ENCODE measurements at places on chromosomes 3 and 15.

- peaks cover 52% of the 10 kb centered on the region for H3K27me3 ChIP-seq
- H3K4me3 ChIP-seq = peak overlapping the region; percentile 63
- no peak overlapping the region for H3K27ac ChIP-seq
- no peaks in the 10 kb centered on the region for H3K36me3 ChIP-seq
- DNase-seq = peak; percentile 91
- H3K4me1 ChIP-seq = peaks cover 5% of the 10 kb centered on the region
Observed at GRCh38 chr3:169668957-169669741, 5.6 kb upstream of the MECOM start.

- no peaks in the 10 kb centered on the region for H3K4me1 ChIP-seq
- no peak overlapping the region for H3K4me3 ChIP-seq
- H3K36me3 ChIP-seq = no peaks in the 10 kb centered on the region
- no peak for DNase-seq
Observed at GRCh38 chr3:171585039-171585438, 124.8 kb upstream of the TNIK start.

DNA sequence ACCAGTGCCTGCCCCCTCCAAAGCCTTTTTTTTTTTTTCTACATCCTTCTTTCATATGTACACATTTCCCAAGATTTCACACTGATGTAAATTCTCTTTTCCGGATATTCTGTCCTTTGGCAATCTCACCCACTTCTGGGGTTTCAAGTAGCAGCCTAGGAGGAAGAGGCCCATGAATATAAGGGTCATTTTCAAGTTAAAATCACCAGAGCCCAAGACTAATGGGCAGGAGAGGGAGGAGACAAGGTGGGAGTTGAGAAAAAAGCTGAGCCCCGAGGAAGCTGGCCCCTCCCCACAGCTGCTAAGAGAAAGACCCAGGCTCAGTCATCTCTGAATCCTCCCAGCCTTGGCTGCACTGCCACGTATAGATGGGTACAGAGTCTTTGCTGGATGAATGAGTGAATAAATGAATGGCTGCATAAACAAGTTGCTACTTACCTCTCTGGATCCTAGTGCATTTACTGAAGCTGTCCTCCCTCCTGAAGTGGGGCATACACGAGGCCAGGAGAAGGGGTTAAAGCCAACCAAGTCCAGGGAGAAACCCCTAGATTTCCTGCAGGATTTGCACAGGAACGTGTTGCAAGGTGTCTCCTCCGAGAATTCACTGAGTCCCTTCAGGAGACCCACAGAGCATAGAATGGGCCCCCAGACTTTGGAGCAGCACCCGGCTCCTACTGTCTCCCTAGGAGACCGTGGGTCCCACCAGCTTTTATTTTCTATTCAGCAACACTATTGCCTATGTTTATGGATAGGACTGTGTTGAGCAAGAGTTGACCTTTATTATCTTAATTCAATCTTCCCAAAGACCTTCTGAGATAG lies 100.8 kb upstream of the LIPC start:
- no peaks in the 10 kb centered on the region for H3K36me3 ChIP-seq
- no peaks in the 10 kb centered on the region for H3K27me3 ChIP-seq
- peak overlapping the region; percentile 88 for H3K27ac ChIP-seq

DNA sequence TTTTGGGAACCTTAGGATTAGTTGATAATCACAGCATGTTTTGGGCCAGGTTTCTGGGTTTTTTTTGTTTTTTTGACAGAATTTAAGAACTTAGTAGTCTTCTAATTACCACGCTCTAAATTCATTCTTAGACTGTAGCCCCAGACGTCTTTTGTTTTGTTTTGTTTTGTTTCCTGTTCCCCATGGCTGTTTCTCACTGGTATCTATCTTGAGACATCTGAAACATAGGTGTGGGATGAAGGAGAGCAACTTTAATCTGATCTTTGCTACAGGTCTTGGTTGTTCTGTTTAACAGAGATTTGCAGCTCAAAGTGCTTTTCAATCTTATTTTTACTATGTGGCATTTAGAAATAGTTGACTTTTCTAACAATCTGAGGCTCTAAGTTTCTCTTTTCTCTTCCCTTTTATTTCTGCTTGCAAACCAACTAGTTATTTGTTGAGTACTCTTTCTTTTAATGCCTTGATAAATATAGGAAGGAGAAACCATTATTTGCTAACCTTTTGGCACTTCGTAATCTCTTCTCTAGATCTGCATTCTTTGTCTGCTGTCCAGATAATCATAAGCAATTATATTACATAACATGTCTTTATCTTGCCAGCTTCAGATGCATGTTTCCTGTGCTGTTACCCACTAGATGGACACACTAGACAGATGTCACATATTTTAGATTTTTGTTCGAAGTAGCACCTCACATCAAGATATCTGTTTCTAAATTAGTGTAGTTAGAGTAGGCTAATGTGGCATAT lies 40.9 kb downstream of the FBXL2 start:
- no peaks in the 10 kb centered on the region for H3K27me3 ChIP-seq
- peak overlapping the region; percentile 21 for H3K4me3 ChIP-seq
- H3K4me1 ChIP-seq = peaks cover 20% of the 10 kb centered on the region
- peak; percentile 23 for DNase-seq

DNA sequence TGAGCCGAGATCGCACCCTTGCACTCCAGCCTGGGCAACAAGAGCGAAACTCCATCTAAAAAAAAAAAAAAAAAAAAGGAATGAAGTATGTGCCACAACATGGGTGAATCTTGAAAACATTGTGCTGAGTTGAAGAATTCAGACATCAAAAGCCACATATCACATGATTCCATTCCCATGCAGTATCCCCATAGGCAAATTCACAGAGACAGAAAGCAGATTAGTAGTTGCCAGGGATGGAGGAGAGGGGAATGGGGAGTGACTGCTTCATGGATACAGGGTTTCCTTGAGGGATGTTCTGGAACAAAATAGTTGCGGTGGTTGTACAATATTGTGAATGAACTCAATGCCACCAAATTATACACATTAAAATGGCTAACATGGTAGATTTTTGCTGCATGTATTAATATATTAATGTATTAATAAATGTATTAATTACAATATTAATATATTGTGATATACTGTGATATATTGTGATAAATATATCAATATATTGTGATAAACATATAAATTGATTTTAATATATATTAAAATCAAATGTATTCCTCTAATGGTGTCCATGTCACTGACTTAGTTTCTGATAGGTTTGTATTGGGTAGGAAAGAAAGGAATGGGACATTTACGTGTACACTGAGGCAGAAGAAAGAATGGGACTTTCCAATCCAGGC lies 34.9 kb downstream of the SMAD3 start:
- peak overlapping the region; percentile 54 for H3K4me3 ChIP-seq
- H3K27ac ChIP-seq = peak overlapping the region; percentile 97
- no peaks in the 10 kb centered on the region for H3K36me3 ChIP-seq
- DNase-seq = no peak
- peaks cover 61% of the 10 kb centered on the region for H3K4me1 ChIP-seq

DNA sequence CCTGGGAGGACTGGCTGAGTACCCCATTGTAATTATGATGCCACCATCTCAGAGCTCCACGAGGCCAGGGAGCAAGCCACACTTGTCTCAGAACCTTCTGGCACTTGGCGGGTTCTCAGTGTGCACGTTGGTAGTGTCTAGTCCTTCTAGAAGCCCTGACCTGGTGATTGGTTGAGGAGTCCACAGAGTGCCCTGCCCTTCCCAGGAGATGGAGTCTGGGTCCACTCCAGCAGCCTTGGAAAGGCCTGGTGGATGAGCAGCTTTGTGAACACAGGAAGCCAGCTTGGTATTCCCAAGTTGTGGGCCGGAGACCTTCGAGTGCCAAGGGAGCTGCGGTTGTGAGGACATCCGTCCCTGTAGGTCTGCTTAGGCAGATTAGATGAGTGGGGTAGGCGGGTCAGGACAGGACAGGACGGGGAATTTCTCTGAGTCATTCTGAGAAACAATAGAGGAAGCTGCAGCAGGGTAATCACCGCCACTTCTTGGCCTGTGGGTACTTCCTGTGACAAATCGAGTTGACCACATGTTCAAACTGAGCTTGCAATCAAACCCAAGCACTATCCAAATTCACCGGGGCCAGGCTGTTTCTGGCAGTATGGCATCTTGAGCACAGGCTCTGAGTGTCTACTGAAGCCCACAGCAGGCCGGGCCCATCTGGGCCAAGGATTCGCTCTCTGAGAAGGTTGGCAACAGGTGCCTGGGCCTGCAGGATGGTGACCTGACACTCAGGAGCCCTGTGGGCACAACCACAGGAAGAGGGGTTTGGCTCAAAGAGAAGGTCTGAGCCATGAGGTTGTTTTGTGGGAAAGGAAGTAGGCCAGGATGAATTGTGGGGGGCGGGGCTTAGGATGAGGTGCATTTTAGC lies 71.5 kb upstream of the PLXNA1 start:
- H3K27me3 ChIP-seq = no peaks in the 10 kb centered on the region
- H3K27ac ChIP-seq = peak overlapping the region; percentile 98
- no peaks in the 10 kb centered on the region for H3K36me3 ChIP-seq
- H3K4me1 ChIP-seq = peaks cover 62% of the 10 kb centered on the region

DNA sequence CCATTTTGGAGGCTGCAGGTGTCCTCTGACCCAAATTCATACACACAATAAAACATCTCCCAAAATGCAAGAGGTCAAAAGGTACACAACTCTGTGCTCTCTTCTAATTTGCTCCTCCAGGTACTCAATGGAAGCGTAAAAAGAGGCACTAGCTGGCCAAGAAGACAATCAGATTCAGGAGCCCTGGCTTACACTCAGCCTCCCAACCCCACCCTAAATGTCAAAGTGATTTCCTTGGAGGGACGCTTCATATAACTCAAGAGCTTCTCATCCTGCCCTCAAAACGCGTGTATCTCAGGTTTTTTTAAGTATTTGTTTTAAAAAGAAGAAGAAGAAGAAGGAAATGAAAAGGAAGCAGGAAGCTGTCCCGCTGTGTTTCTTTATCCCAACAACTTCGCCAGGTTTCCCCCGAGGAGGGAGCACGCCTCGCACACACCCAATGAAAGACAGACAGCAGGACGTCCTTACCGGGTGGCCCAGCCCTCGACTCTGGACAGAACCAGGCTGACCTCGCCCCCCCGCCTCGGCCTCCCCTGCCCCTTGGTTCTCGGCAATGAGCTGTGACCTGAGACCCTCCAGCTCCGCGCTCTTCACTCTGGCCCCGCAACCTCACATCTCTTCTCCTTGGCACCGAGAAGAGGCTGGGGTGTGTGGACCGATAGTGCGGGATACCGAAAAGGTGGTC lies 620.7 kb upstream of the ZNF385D start:
- H3K27ac ChIP-seq = no peak overlapping the region
- H3K36me3 ChIP-seq = no peaks in the 10 kb centered on the region
- H3K4me1 ChIP-seq = no peaks in the 10 kb centered on the region
- no peak for DNase-seq
- H3K4me3 ChIP-seq = no peak overlapping the region

DNA sequence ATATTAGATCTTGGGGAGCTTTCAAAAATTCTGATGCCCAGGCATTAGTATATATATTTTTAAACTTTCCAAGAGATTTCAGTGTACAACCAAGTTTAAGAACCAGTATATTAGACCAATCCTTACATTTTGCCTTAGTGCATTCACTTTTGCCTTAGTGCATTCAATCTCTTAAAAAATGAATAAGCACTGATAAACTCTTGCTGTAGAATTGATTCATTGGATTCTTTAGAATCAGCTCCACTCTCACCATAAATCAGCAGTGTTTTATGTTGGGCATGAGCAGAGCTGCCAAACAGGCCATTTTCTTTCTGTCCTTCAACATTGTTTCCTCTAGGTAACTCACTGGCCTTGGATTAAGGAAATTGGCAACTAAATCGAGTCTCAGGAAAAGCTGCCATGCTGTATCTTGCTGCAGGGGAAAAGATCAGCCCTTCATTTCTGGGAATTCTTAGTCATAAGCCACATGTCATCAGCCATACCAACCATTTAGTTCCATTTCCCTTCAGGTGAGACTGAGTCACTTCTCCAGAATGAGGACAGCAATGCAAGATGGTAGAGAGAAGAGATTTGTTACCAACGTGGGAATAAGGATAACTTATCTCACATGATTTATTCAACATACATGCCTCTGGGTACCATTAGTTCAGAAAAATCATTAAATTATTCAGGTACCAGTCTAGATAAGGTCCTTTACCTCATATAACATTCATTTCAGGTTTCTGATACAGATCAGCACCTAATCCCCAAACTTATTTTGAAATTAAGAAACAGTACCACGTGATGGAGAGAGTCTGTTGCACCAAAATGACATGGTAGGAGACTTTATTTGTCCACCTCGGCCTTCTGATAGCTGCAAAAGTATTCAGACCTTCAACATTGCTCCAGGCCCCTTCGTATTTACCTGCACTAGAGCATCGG lies 192.5 kb downstream of the P3H2 start:
- no peak for DNase-seq
- no peaks in the 10 kb centered on the region for H3K36me3 ChIP-seq
- H3K27me3 ChIP-seq = no peaks in the 10 kb centered on the region
- H3K4me1 ChIP-seq = no peaks in the 10 kb centered on the region
- H3K27ac ChIP-seq = no peak overlapping the region
- H3K4me3 ChIP-seq = no peak overlapping the region

DNA sequence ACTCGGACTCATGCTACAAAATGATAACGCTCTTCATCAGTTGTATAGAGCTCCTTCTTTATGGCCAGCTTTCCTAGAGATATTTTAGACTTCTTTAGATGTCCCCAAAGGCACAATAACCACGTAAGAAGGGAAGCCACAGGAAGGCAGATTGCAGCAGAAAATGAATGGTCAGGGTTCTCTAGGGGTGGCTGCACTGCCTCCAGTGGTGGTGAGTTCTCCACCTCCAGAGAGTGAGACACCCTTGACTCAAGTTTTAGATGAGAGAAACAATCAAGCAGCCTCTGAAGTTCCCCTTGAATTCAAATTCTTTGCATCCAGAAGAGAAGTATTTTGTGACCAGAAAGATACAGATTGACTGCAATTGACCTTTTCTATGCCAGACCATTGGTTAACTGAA lies 191.5 kb downstream of the TP63 start:
- DNase-seq = no peak
- no peaks in the 10 kb centered on the region for H3K36me3 ChIP-seq
- no peaks in the 10 kb centered on the region for H3K4me1 ChIP-seq

DNA sequence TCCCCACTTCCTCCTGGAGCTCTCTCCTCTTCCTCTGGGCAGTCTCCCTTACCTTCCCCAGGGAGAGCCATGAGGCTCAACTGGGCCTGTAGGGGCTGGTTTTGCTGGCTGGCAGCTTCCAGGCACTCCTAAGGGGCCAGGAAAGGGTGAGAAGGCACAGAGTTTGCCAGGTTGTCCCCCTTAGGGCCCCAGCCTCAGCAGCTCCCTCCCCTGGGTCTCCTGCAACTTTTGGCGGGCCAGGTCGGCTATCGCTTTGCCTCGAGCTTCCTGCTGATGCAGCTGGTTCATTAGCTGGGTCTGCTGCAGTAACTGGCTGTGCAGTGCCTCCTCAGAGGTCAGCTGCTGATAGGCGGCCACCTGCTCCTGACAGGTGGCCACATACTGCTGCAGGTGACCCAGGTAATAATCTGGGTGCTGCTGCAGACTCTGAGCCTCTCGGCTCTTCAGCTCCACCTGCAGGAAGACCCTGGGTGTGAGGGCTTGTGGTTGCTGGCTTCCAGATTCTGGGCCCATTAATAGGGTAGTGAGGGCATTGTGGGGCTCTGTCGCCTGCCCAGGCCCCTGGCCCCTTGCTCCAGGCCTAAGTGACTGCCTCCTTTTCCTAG lies 29.7 kb upstream of the OR4F6 start:
- no peaks in the 10 kb centered on the region for H3K36me3 ChIP-seq
- no peaks in the 10 kb centered on the region for H3K27me3 ChIP-seq
- no peaks in the 10 kb centered on the region for H3K4me1 ChIP-seq
- H3K27ac ChIP-seq = no peak overlapping the region

Measured in MM.1S (cell line).